ENCODE measurements at places on chromosomes 12 and 14.

- no peak for DNase-seq
Measured at GRCh38 chr12:49939707-49940106, 10.8 kb upstream of the AQP2 start.

DNA sequence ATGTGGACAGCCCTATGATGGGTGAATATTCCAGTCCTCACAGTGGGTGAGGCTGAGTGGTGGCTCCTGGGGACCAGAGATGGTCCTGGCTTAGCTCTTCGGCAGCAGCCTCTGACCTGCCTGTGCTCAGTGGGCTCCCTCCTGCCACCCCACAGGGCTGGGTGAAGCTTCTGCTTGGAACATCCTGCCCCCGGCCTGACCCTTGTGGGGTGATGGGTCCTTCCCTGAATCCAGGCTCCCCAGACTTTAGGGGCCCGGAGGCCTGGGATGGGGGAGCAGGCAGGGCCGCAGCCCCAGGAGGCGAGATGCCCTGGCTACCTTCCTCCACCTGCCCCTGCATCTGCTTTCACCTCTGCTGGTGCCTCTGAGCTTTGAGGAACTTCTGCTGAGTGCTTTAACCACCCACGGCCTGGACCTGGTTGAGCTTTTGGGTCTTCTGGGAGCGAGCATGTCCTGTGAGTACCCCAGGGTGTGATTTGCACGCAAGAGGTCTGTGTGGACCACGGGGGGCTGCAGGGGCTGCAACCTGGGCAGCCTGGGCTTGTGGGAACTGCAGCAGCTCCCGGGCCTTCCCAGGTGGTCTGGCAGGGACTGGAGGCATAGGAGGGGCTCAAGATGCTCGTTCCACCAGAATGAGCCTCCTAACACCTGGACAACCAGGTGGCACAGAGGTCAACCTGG is 159.5 kb downstream of the KIF26A start:
- DNase-seq: no peak

GRCh38 chr12:128810182-128811127 is 13.3 kb downstream of the SLC15A4 start:
- DNase-seq: no peak

DNA sequence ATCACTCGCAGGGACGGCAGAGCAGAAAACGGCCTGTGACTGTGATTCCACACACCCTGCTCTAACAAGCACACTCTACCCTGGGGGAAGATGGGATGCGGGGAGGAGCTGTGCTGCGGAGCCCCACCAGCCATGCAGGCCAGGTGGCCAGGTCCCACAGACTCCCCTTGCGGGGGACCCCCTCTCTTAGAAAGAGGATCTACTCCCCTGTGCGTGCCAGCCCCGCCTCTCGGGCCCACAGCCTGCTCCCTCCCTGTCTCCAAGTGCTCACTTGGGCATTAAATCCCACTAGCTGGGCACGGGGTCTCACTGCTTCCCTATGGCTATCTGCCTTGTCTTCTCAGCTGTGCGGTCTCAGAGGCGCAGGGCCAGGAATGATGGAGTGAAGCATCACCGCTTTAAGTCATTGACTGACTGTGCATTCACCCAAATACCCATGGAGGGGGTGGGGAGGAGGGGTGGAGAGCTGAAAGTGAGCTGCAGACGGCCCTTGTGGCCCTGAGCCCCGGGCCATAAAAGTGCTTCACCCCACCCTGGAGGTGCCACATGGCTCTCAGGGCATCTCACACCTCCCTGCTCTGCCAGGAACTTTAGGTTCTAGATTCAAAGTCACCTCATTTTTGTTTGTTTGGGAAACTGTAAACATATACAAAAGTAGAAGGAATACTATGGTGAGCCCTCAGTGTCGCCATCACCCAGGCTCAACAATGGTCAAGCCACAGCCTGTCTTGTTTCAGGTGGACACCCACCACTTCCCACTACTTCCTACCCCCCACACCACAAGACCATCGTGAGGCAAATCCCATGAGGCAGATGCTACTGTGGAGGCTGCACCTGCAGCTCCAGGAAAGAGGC is 9.4 kb downstream of the STX2 start:
- no peak for DNase-seq

DNA sequence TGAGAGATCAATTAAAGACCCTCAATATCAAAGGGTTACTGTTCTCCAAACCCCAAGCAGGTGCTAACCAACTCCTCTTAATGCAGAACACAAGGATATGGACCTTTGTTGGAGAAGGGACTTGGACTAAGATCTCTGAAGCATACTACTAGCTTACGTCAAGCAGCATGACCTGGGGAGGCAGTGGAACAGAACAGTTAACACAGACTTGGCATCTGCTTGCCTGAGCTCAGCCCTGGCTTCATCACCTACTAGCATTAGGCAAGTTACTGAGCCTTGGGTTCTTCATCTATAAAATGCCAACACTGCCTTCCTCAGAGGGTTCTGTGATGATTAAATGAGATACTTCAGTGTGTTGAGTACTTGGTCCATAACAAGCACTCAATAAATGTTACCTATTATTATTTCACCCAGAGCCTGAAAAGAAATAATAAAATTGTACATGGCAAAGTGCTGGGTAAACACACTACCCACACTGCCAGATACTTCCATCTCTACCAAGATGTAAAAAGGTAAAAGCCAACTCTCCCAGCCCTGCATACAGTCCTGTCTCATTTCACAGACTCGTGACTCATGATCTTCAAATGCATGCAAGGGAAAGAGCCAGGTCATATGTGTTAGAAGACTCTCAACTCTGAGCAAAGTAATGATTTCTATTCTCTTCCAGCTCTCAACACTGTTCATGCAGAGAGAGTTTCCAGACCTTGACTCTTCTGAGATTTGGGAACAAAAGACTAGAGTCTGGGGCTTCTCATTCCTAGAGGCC is 39.7 kb downstream of the FMNL3 start:
- DNase-seq: no peak

- DNase-seq: no peak
Measured at GRCh38 chr14:89365061-89365801, 51.8 kb downstream of the FOXN3 start.

DNA sequence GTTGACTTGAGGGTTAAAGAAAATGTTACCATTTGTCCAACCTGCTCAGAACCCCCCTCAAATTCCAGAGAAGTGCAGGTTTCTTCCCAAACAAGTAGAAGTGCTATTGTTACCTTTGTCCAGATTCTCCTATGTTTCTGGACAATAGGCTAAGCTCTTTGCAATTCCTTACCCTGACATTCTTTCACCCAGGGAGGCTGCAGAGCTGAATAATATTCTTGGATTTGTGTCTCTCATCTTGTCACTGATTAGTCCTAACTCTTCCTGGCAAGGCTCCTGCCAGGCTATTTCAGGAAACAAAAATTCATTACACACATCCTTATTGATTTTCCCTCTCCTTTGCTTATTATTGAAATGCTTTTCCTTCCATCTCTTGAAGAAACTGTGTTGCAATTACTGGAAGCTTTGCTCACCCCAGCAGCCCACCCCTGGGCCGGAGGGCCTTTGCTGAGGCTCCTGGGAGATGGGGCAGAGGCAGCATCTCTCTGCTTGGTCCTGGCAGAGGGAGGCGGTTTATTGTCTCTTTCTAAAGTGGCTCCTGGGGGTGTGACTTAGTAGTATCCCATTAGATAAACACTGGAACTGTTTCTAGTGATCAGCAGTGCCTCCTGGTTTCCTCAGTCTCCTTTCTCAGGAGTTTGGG is 207.5 kb upstream of the PELI2 start:
- no peak for DNase-seq

- no peak for DNase-seq
Measured at GRCh38 chr14:42229976-42230375, 623.3 kb downstream of the LRFN5 start.

DNA sequence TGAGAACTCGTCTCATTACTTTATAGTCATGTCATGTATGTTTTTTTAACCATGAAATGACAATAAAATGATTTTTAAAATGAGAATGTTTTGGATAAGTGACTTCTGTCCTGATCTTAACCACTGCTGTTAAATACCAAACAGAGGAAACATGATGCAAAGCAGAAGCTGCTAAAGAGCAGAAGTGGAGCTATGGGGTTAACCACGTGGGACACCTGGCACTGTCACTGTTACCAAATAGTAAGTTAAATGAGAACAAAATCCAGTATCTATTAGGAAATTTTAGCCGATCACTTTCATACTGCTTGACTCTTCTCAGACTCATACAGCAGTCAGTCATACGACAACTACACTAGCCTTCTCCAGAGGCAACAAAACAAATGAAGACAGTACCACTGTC is 82.4 kb downstream of the SCAF11 start:
- DNase-seq: no peak

- no peak for DNase-seq
Measured at GRCh38 chr14:100673807-100674154, 52.9 kb upstream of the DLK1 start.

DNA sequence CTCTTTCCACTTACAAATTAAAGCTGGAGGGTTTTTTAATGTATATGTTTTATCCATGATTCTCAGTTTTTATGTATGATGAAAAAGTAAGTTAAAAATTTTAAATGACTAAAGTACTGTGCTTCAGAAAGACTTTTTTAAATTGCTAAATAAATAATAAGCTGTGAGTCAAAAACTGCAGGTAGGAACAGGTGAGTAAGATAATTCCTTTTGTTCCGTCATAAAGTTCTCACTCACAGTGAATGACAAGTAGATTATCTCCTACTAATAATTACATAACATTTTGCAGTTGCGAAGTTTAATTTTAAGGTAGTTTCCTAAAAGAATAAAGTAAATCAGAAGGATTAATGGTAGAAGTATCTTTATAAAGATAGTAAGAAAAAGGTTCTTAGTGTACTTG is 78.0 kb downstream of the PRKCH start:
- DNase-seq: no peak

GRCh38 chr12:1930803-1931597 is 12.5 kb upstream of the CACNA2D4 start:
- DNase-seq: no peak

- DNase-seq: no peak
Measured at GRCh38 chr12:92259696-92260251, 114.1 kb upstream of the BTG1 start.

GRCh38 chr12:39010406-39010805 is 105.0 kb upstream of the CPNE8 start:
- no peak for DNase-seq

DNA sequence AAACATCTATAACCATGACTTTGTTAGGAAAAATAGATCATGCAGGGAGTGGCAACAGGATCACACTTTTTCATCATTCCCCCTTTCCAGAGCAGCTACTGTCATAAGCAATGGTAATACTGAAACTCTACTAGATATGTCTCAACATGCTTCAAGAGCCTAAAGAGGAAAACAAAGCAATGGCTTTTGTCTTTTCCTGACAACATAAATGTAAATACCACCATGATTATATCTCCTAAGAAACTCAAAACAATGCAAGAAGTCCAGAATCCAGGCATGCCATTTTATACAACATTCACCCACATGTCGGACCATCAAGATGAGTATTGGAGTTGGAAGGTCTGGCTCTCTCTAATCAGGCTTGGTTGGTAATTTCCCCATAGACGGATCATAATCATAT is 78.7 kb downstream of the KIF21A start:
- no peak for DNase-seq

DNA sequence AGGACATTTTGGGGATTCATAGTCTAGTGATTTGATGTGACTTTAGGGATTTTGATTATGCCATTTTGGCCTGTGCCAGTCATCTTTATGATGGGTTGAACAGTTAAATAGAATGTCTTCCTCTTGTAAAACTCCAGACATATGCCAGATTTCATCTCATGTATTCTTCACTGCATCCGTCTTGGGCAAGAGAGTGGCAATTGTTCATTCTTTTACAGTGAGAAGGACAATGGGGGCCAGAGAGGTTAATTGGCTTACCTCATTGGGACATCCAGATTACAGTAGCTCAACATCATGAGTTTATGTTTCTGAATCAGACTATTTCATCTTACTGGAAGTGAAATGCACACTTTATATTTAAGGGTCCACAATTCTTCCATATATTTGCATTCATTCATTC is 108.2 kb upstream of the SLC38A2 start:
- DNase-seq: no peak

DNA sequence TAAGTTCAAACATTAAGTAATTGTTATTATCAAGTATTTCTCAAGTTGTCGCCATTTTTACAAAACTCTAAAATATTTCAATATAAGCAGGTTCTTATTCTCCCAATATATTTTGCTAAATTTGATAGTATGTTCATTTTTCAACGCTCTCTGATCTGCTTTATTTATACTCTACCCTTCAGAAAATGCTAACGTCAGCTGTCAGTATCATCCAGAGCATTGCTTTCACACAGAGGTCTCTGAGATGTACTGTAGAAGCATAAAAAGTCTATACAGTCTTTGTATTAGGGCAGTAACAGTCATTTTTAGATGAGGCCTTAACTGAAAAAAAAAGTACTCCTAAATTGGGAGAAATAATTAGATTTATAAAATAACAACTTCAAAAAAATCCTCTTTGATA is 533.1 kb upstream of the LRFN5 start:
- DNase-seq: no peak

DNA sequence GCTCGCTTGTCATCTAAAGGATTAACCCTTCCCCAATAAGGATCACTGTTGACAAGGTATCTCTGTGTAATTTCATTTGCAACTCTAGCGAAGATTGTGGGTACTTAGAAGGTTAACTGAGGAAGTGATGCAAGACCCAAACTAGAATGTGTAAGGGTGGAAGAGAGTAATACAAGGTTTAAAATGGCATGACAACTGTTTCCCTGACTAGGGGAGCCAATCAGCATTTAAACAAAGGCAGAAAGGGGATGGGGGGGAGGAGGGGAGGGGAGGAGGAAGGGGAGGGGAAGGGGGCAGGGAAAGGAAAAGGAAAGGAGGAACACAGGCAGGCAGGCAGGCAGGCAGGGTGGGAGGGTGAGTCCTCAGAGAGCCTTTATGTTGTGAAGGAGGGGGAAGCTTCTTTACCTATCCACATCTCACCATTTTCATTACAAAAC is 31.1 kb downstream of the NRDE2 start:
- no peak for DNase-seq

DNA sequence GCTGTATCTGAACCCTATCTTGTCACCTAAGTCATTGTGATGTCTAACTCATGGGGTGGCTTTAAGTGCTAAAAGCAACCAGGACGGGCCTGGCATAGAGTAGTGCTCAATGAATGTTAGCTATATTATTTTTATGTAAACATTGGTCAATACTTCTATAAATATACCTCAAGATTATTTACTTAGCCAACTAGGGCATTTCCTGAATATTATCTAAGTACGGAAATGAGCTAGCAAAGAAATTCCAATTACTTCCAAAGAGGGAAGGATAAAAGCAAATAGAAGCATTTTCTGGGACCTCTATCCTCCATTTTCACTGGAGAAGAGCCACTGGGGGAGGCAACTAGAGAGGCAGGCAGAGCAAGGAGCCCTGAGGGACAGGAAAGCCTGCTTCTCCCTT is 20.6 kb downstream of the CCDC92 start:
- DNase-seq: no peak

DNA sequence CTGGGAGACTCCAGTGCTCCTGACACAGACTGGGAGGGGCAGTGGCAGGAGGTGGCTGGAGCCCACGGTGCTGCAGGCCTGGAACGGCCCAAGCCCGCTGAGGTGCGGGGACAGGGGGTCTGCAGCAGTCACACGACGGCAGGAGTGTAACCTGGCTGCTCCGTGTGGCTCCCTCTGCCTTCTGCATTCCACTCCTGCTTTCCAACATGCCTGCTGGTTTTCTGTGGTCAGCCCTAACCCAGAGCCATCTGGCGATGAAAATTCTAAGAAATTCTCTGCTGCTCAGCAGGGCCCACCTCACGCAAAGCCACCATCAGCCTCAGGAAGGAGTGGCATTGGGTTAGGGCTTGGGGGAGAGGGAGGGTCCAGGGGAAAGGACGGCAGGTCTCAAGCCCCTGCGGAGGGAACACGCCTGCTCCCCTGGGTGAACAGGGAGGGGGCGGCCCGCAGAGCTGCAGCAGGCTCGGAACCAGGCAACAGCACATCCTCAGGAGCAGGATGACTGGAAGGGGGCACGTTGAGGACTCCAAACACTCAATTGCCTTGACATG is 5.0 kb upstream of the FBRSL1 start:
- no peak for DNase-seq
